Chondrocyte (in vitro differentiated cells): ENCODE measurements at places on chromosomes 12 and 14. TPM values are rescaled to one million over a fixed set of nuclear protein-coding genes. Genes with fewer than 3 reads are reported as not detected.
A peak's percentile ranks its signal among the peaks of the same experiment; 100 is the strongest.

DNA sequence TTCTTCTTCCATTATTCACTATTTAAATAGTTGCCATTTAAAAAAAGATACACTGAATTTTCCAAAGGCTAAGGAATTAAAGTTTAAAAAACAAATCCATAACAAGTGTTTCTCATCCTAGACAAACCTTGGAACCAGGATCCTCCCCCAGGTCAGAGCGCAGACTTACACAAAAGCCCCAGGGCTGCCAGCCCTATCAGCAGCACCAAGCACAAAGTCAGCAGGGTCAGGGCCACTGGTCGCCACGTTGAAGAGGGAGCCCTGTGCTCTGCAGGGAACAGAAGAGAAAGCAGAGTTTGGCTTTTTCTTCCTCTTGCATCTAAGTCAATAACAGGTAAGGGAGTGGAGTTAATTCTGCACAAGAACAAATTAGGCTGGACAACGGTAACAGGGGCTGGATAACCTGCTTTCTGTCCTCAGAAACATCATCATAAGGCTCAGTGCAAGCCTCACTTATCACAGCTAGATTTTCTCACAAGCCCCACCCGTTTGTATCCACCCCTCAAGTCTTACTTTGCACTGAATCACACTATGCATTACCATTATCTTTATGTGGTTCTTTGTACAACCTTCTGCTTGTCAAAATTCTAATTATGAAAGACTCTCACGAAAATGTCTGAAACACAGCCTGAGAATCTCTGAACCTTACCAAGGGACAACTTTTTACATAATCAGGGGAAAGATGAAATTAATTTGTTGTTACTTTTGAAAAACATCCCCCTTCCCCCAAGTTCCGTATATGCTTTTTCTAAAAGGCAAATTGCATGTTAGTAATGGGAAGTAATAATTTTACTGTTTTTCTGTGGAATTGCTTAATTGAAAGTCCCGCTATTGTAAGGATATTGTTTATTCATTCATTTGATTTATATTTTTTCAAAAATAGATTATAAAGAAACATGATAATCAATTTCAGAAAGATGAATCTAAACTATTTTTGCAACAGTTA lies 9.6 kb downstream of the CLEC1A start:
- peaks cover 6% of the 10 kb centered on the region for H3K4me1 ChIP-seq
- DNase-seq: no peak
- H3K27me3 ChIP-seq: peaks cover 3% of the 10 kb centered on the region

GRCh38 chr12:24754690-24755638 lies 193.9 kb downstream of the BCAT1 start:
- no peaks in the 10 kb centered on the region for H3K36me3 ChIP-seq
- H3K27ac ChIP-seq: no peak overlapping the region
- H3K4me1 ChIP-seq: peaks cover 66% of the 10 kb centered on the region
- H3K4me3 ChIP-seq: no peak overlapping the region
- no peak for DNase-seq

GRCh38 chr12:65594409-65594808 lies 229.9 kb upstream of the HMGA2 start:
- H3K27me3 ChIP-seq: no peaks in the 10 kb centered on the region
- H3K4me3 ChIP-seq: peak overlapping the region; percentile 24
- H3K36me3 ChIP-seq: no peaks in the 10 kb centered on the region
- no peak for DNase-seq
- peak overlapping the region; percentile 91 for H3K27ac ChIP-seq

GRCh38 chr12:105812366-105812765 lies 326.4 kb downstream of the NUAK1 start:
- H3K36me3 ChIP-seq: no peaks in the 10 kb centered on the region

- peak overlapping the region; percentile 42 for H3K27ac ChIP-seq
- no peaks in the 10 kb centered on the region for H3K36me3 ChIP-seq
- peaks cover 46% of the 10 kb centered on the region for H3K4me1 ChIP-seq
Measured at GRCh38 chr12:2895511-2895910, 4.8 kb downstream of the TULP3 start.

Gene EDDM3A
- not detected in 3 replicates for total RNA-seq

DNA sequence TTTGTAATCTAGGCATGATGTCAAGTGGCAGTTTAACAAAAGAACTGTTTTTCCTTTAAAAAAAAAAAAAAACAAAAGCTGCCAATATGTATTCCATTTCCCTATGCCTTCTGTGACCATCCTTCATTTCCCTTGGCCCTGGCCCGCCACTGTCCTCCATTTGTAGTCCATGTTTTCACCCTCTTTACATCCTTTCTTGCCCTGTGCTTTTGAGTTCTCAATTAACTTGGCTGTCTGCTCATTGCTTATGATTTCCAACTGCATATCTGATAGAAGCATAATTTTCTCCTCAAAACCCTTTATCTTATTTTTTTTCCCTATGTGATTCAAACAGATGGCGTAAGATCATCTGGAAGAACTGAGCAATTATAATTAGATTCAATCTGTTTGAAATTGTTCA lies 297.5 kb downstream of the NAV3 start:
- DNase-seq: no peak
- no peaks in the 10 kb centered on the region for H3K27me3 ChIP-seq
- no peak overlapping the region for H3K27ac ChIP-seq
- H3K4me3 ChIP-seq: no peak overlapping the region

DNA sequence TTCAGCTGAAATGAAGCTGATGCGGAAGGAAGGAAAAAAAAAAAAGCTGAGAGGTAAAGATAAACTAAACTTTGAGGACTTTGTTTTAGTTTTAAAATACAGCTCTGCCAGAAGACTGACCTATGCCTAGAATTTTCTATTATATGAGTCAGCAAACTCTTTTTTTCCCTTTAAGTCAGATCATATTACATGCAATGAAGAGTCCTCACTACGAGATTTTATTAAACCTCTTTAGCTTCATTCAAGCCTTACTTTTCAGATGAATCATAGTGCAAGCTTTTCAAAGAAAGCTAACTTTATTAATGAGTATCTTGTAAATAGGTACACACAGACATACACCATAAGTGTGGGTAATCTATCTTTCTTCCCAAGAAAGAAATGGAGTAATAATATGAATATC lies 57.8 kb upstream of the FSCB start:
- H3K4me3 ChIP-seq: no peak overlapping the region
- H3K36me3 ChIP-seq: no peaks in the 10 kb centered on the region
- H3K27me3 ChIP-seq: no peaks in the 10 kb centered on the region
- H3K4me1 ChIP-seq: no peaks in the 10 kb centered on the region
- no peak overlapping the region for H3K27ac ChIP-seq

DNA sequence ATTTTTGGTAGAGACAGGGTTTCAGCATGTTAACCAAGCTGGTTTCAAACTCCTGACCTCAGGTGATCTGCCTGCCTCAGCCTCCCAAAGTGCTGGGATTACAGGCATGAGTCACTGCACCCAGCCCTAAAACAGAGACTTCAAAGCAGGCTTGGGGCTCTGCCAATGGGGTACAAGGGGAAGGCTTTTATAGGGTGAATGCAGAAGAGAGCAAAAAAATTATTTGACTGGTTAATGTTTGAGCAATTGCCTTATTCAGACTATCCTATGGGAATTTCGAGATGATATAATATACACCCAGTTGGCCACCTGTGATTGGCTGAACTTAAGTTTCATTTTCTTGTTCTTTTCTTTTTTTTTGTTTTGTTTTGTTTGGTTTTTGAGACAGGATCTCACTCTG lies 31.5 kb upstream of the ACTN1 start:
- no peak overlapping the region for H3K4me3 ChIP-seq
- H3K4me1 ChIP-seq: peaks cover 60% of the 10 kb centered on the region
- no peaks in the 10 kb centered on the region for H3K27me3 ChIP-seq

- no peak for DNase-seq
- no peaks in the 10 kb centered on the region for H3K27me3 ChIP-seq
- H3K4me3 ChIP-seq: no peak overlapping the region
Measured at GRCh38 chr12:47410383-47410782, 295.4 kb downstream of the RPAP3 start.

- peak overlapping the region; percentile 93 for H3K27ac ChIP-seq
- H3K4me1 ChIP-seq: peaks cover 52% of the 10 kb centered on the region
- H3K4me3 ChIP-seq: peak overlapping the region; percentile 84
Measured at GRCh38 chr14:53954551-53955228, 1.9 kb downstream of the BMP4 start.

- no peak overlapping the region for H3K27ac ChIP-seq
- H3K36me3 ChIP-seq: no peaks in the 10 kb centered on the region
- H3K4me1 ChIP-seq: no peaks in the 10 kb centered on the region
Measured at GRCh38 chr12:5868625-5869295, 76.3 kb downstream of the ANO2 start.

DNA sequence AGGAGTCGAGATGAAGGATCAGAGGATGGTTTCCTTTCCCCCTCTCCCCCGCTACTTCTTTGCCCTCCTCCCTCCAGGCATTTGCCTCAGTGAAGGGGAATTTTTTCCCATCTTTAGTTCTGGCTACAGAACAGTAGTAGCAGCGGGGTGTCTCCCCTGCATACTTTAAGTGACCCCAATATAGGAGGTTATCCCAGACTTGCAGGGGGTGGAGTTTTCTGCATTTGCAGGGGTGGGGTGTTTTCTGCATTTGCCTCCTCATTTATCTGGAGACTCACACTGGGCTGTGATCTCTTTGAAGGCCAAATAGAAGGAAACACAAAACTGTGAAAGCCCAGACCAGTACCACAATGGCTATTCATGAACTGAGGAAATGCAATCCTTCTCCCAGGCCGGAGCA lies 19.8 kb downstream of the PTPRB start:
- no peak overlapping the region for H3K4me3 ChIP-seq
- H3K4me1 ChIP-seq: no peaks in the 10 kb centered on the region
- no peak for DNase-seq
- H3K27me3 ChIP-seq: peaks cover 4% of the 10 kb centered on the region
- no peaks in the 10 kb centered on the region for H3K36me3 ChIP-seq

GRCh38 chr14:22915886-22916521 lies 2.9 kb downstream of the RBM23 start:
- DNase-seq: no peak
- peaks cover 5% of the 10 kb centered on the region for H3K36me3 ChIP-seq
- H3K4me3 ChIP-seq: no peak overlapping the region
- H3K4me1 ChIP-seq: peaks cover 34% of the 10 kb centered on the region

Gene KRT6C
- total RNA-seq: not detected in 3 replicates

Gene ACRBP
- total RNA-seq: 0.37 to 0.74 TPM (median 0.41 TPM) in 3 replicates

GRCh38 chr14:69593018-69593677 lies 18.2 kb upstream of the SUSD6 start:
- peaks cover 11% of the 10 kb centered on the region for H3K4me1 ChIP-seq
- no peaks in the 10 kb centered on the region for H3K27me3 ChIP-seq
- no peaks in the 10 kb centered on the region for H3K36me3 ChIP-seq
- DNase-seq: no peak
- peak overlapping the region; percentile 64 for H3K27ac ChIP-seq
- no peak overlapping the region for H3K4me3 ChIP-seq

GRCh38 chr12:15049461-15050153 lies 76.8 kb downstream of the PDE6H start:
- no peak overlapping the region for H3K27ac ChIP-seq
- no peak overlapping the region for H3K4me3 ChIP-seq
- H3K36me3 ChIP-seq: no peaks in the 10 kb centered on the region
- no peak for DNase-seq
- H3K4me1 ChIP-seq: peaks cover 43% of the 10 kb centered on the region
- H3K27me3 ChIP-seq: no peaks in the 10 kb centered on the region

Gene KANSL2
- 26.5 to 29.6 TPM (median 29.0 TPM) in 3 replicates for total RNA-seq

DNA sequence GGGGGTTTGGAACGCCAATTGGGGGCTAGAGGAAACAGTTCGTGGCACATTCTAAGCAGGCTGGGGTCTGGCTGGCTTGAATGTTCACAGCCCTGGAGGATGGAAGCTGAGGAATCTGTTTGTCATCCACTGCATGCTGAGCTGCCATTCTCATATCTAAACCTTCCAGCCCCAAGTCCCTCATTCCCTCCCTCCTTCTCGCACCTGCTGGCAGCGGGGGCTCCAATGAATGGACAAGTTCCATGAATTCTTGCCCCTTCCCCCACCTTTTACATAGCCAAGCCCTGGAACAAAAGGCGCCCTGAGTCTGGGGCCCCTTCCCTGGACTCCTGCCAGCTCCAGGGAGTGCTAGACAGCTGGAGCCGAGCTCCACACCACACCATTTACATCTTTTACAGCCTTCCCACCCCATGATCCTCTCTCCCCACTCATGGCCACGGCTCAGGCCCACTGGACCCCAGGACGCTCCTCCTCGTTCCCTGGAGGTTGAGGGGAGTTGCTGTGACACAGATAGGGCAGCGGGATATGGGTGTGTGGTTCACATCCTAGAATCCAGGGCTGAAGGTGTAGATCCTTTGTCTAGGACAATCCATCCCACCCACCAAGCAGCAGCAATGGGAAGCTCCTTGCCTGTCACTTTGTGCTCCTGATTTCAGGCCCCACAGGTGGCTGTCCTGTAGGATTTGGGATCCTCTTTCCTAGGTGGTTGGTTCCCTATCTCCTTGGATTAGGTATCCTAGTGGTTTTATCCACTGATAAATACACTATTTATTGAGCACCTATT lies 21.7 kb upstream of the VRTN start:
- peaks cover 9% of the 10 kb centered on the region for H3K4me1 ChIP-seq
- no peaks in the 10 kb centered on the region for H3K36me3 ChIP-seq
- H3K27ac ChIP-seq: no peak overlapping the region
- H3K4me3 ChIP-seq: no peak overlapping the region

Gene NDUFA12
- 76.9 to 92.4 TPM (median 79.9 TPM) in 3 replicates for total RNA-seq

GRCh38 chr14:24920265-24921075 lies 129.5 kb downstream of the STXBP6 start:
- H3K4me1 ChIP-seq: peaks cover 3% of the 10 kb centered on the region
- no peak overlapping the region for H3K27ac ChIP-seq
- no peaks in the 10 kb centered on the region for H3K36me3 ChIP-seq
- DNase-seq: no peak
- H3K27me3 ChIP-seq: peaks cover 9% of the 10 kb centered on the region

DNA sequence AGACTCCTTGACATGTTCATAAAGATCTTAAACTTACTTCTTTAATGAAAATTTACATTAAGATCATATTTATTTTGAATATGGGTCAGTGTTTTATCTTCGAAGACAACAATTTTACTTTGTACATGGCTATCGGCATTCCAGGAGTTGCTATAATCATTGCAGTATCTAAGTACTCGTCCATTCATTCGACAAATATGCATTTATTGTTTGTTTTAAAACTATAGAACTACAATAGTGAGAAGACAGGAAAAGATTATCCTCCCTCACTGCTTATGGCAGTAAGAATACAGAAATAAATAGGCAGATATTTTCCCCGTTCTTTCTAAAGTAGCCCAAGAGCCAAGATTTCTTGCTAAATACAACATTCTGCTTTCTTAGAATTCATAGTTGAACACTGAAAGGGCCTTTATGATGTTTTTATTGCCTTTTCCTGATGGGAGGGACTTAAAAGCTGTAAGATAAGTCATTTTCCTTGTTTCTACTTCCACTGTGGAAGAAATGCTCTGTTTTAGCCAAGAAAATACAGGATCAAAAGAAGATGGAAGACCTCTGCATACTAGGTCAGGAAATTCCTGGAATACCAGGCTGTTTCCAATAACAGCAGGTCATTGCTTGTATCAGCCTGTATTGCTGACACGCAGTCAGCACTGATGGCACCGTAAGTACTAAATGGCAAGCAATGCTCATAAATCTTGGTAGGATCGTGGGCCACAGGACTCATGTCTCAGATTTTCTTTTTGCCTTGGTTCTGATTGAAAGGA lies 521.0 kb upstream of the ATP2B1 start:
- H3K27me3 ChIP-seq: no peaks in the 10 kb centered on the region
- peaks cover 20% of the 10 kb centered on the region for H3K4me1 ChIP-seq
- H3K36me3 ChIP-seq: no peaks in the 10 kb centered on the region
- peak overlapping the region; percentile 33 for H3K27ac ChIP-seq
- DNase-seq: no peak
